Right renal cortex interstitium (tissue), 3 donors: ENCODE measurements at places on chromosomes 12 and 14. TPM values are rescaled to one million over a fixed set of nuclear protein-coding genes. Genes with fewer than 3 reads are reported as not detected.

DNA sequence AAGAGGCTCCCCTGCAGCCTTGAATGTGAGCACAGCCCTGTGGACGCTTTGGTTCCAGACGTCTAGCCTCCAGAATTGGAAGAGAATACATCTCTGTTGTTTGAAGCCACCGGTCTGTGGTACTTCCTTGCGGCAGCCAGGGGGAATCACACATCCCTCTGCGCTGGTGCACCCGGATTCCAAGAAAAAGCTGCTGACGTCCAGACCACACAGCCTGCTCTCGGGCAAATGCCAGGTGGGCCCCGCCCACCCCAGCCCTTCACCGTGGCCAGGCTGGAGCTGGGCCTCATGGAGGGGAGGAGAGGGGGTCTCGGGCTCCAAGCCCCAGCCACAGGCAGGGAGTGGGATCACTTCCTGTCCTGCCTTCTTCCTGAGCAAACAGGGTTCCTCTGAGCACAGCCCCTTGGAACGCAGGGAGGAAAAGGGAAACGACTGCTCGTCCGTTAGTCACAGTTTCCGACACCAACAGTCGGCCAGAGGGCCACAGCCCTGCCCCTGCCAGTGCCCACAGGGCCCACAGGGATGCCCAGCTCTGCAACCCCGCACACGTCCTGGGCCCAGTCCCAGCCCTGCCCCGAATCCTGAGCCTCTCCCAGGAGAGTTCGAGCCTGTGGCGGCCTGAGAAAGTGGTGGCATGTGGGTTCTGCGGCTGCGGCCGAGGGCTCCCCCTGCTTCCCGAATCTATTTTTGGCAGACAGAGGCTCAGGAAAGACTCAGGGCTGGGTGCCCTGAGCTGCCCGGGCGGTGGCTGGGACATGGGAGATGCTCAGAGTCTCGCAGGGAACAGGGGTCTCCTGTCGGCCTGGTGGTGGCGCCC lies 85.3 kb downstream of the RFLNA start:
- DNase-seq, result no peak

GRCh38 chr12:68451261-68452077 lies 119.3 kb upstream of the MDM1 start:
- no peak for DNase-seq

- DNase-seq, result no peak
These were observed 70.8 kb downstream of the KCNA5 start for GRCh38 chr12:5114436-5114835.

- DNase-seq, result no peak
These were observed 158.0 kb downstream of the TMEM132C start for GRCh38 chr12:128424931-128425431.

- no peak for DNase-seq
These were observed 25.4 kb downstream of the BRF1 start for GRCh38 chr14:105275267-105275946.

Gene CNTN1
- polyA plus RNA-seq, result 51.0 TPM

Gene CIDEB
- 29.4 TPM for polyA plus RNA-seq

DNA sequence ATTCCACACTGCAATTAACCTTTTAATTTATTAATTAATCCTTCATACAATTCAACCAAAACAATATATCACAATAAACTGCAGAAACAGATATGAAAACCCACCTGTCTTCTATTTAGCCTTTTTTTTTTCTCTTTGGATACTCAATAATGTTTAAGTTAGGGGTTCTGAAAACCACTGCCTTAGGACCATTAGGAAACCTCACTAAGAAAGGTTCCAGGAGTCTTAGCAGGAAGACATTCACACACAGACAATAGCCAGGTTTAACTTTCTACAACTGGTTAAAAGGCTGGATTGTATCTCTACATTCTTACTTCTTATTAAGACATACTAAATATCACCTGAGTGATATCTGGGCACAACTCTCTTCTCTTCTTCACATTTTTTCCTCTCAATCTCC lies 3.3 kb downstream of the SEC23A start:
- no peak for DNase-seq

GRCh38 chr14:77645520-77646230 lies 29.2 kb upstream of the SPTLC2 start:
- no peak for DNase-seq

GRCh38 chr12:110934093-110934852 lies 13.9 kb upstream of the MYL2 start:
- DNase-seq, result no peak

DNA sequence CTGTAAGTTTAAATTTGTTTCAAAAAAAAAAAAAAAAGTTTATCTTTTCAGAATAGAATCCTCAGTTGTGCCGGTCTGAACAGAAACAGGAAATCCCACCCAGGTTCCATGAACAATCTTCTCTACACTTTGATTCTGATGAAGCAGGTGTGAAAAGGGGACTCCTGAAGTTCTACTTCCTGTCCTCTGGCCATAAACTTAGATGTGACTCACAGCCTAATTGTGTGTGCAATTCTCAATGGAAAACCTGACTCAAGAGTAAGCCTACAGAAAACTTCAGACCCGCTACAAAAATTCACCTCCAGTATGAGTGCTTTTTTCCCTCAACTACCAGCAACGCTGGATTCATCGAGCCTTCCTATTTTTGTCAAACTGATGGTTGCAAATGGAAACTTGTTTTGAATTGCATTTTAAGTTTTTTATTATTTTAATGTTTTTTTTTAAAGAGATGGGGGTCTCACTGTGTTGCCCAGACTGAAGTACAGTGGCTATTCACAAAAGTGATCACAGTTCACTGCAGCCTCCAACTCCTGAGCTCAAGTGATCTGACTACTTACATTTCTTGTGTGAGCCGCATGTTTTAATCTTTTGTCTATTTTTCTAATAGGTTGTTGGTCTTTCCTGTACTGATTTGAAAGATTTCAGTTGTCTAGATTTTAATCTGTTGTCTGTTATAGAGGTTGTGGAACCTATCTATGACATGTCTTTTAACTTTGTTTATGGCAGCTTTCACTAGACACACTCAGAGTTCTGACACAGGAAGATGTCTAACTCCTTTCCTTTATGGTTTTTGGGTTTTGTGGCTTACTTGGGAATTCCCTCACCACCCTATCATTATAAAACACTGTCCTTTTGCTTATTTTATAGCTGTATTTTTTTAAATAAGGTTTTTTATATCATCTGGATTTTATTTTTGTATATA lies 37.6 kb downstream of the ATG14 start:
- no peak for DNase-seq

- no peak for DNase-seq
These were observed 180.6 kb downstream of the AKAP6 start for GRCh38 chr14:32509632-32510187.

DNA sequence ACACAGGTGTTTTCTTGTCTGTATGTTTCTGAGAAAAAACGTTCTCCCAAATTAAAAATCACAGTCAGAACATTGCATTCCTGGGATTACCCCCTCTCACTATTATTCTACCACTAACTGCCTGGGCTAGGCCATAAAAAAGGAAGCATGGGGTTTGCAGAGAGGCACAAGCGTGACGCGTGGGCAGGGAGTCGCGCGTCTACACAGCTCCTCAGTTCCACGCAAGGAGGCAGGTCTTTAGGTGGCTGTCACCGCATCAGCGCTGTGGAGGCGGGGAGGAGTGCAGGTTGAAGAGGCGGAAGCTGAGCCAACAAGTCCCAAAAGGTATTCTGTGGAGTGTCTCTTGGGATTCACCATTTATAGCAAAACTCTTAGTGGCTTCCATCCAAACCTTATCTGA lies 109.9 kb downstream of the RIMBP2 start:
- DNase-seq, result no peak

Gene PTCSC3
- 0.43 TPM for polyA plus RNA-seq

Gene PRKD1
- 32.5 TPM for polyA plus RNA-seq

GRCh38 chr12:54126029-54126695 lies 62.6 kb downstream of the SMUG1 start:
- DNase-seq, result no peak

Gene KLRG1
- polyA plus RNA-seq, result 2.0 TPM

DNA sequence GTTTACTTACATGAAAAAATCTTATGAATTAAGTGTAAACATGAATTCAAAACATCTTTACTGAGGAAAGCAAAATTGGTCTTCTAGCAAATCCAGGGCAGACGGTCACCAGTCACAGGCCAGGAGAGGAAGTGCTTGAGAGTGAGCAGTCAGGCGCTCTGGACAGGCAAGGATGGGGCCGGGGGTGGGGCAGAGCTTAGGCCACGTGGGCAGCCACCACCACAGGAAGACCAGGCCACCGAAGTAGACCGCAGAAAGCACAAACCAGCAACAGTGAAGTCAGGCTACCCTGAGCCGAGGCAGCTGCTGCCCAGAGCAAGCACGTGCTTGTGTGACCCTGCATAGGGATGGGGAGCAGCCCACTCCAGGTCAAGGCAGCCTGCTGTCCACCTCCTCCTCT lies 33.5 kb downstream of the SLC6A12 start:
- DNase-seq, result no peak

GRCh38 chr14:91292491-91292890 lies 48.0 kb upstream of the GPR68 start:
- DNase-seq, result no peak

GRCh38 chr14:64012003-64012402 lies 159.2 kb downstream of the SYNE2 start:
- no peak for DNase-seq

DNA sequence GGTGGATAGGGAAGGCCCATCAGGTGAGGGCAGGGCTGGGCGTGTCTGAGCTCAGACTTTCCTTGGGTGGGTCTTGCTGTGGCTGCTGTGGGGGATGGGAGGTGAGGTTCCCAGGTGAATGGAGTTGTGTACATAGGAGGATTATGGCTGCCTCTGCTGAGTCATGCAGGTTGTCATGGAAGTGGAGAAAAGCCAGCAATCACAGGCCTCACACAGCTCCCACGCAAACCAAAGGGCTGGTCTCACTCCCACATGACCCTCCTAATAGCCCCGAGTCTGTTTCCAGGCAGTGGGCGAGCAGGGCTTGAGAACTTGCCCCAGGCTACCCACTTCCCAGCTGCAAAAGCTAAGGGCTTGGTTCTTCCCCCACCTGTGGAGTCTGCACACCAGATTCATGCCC lies 149.5 kb downstream of the IPO8 start:
- DNase-seq, result no peak

GRCh38 chr14:21384494-21384851 lies 654 bp upstream of the SUPT16H start:
- no peak for DNase-seq

- DNase-seq, result no peak
These were observed 950.6 kb downstream of the GALC start for GRCh38 chr14:87042354-87042753.
